ENCODE measurements at places on chromosomes 3 and 15.

- DNase-seq, result no peak
These were observed 6.6 kb upstream of the KBTBD8 start for GRCh38 chr3:66991459-66991858.

- DNase-seq, result no peak
These were observed 68.1 kb downstream of the MEIS2 start for GRCh38 chr15:37032091-37032775.

- no peak for DNase-seq
These were observed 18.3 kb upstream of the FOXP1 start for GRCh38 chr3:71601811-71602210.

DNA sequence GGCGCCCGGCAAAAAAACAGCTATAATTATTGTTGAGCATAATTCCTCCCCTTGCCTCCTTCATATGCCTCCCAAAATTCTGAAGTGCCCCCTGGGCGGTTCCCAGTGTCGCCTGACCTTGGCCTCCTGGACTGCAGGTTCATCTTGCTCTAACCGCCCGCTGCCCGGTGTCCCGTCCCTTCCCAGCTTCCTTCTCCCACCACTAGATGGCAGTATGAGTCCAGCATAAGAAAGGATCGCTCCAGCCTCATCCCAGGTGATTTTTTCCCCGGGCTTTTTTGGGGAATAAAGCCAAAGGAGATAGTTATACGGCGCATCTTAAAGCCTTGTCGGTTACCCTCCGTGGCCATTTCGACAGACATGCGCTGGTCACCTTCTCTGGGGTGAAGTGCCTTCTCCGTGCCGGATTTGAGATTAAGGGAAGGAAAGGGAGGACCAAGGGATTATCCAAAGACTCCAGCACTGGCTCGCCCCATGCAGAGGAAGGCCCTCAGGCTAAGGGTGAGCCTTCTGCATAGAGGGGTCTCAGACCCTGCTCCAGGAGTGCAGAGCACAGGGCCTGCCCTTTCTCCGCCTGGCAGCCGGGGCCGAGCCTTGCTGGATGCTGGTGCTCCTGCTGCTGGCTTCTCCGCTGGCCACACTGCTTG, 45.8 kb upstream of the TRA2B start:
- DNase-seq, result peak; percentile 59

DNA sequence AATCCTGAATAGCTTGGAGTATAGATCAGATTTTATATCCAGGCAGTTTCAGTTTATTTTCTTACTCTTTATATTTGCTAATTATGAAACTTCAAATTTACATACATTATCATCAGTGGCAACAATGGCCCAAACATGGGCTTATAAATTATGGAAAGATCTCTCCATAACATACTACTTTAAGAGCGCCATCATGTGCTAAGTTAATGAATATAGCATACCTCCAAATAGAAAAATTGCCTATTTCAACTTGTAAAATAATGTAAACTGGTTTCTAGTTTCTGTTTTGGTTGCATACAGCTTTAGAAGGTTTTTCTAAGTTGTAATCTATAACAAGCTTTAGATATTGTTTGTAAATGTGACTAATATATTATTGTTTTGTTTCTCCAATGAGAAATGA, 531.3 kb upstream of the UBE2E2 start:
- DNase-seq, result no peak
